ENCODE measurements at places on chromosomes 12 and 14.
A peak's percentile ranks its signal among the peaks of the same experiment; 100 is the strongest.

DNA sequence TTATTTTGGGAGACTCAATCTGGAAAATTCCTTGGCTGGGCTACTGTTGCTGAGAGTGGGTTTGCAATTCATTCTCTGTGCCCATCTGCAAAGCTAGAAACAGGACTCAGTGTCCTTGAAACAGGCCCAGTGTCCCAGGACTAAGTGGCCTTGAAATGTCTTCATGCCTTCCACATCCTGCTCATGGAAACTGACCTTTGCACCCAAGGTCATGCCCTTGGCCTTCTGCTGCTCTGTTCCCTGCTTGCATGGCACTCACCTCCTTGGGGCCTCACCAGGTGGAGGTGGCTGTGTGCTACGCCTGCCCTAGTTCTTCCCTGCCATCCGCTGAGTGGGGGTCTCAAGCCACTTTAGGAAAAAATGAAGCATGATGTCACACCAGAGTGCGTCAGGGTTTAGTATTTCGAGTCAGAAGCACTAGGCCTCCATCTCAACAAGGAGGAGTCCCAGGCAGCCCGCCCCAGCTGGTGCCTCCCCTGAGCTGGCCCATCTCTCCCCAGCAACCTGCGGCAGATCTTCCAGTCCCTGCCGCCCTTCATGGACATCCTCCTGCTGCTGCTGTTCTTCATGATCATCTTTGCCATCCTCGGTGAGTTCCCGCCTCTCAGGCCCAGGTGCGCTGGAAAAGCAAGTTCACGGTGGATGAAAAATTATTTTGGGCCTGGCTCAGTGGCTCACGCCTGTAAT, 48.1 kb downstream of the TPCN1 start:
- DNase-seq: no peak

GRCh38 chr12:27434673-27435565, 11.6 kb upstream of the SMCO2 start:
- no peak for DNase-seq

DNA sequence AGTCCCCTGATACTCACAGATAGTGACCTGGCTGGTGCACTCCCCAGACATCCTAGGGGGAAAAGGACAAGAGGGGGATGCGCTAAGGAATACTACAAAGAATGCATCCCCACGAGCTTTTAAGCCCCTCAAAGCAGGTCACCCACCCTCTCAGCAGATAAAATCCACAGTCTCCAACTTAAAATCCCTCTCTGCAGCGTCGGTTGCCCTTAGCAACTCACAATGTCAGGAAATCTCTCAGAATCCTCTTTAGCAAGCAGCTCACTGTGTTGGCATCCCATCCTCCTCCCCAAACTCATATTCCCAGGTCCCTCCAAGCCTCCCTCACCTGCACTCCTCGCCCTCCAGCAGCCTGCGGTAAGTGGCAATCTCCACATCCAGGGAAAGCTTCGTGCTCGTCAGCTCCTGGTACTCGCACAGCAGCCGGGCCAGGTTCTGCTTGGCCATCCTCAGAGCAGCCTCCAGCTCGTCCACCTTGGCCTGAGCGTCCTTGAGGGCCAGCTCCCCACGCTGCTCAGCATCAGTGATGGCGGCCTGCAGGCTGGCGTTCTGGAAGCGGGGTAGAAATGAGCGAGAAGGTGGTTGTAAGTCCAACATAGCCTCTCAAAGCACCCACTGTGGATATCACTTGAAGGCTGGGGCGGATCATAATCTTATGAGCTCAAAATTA, 5.5 kb upstream of the KRT79 start:
- no peak for DNase-seq

DNA sequence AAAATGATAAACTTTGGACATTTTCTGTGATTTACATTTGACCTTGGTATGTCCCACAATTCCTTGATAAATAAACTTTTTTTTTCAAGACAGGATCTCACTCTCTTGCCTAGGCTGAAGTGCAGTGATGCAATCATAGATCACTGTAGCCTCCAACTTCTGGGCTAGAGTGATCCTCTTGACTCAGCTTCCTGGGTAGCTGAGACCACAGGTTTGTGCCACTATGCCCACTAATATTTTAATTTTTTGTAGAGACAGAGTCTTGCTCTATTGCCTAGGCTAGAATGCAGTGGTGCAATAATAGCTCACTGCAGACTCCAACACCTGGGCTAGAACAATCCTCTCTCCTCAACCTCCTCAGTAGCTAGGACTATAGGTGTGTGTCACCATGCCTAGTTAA, 79.1 kb upstream of the PTGDR start:
- no peak for DNase-seq

- no peak for DNase-seq
These were observed 171.2 kb downstream of the CALM1 start for GRCh38 chr14:90567991-90568390.

GRCh38 chr12:74539765-74540526, 2.3 kb downstream of the ATXN7L3B start:
- DNase-seq: no peak

GRCh38 chr12:45601390-45601789, 128.1 kb upstream of the ARID2 start:
- no peak for DNase-seq

GRCh38 chr14:94836849-94837248, 66.9 kb upstream of the GSC start:
- no peak for DNase-seq

DNA sequence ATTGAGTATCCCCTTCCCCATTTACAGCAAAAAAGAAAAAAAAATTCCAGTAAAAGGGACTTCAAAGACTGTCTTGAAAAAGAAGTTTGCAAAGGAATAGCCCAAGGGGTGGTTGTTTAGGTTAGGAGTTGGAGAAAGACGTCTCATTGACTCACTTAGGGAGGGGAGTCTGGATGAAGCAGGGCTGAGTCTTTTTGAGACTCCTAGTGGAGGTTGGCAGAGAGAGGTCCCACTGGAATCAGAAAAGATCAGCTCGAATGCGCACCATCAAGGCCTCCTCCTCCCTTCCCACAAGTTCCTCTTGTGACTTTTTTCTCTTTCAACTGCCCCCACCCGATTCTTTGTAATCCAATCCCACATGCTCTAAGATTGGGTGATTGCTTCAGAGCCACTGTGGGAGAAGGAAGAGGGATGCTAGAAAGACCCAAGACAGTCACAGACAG, 1.9 kb downstream of the ARHGEF40 start:
- DNase-seq: no peak

DNA sequence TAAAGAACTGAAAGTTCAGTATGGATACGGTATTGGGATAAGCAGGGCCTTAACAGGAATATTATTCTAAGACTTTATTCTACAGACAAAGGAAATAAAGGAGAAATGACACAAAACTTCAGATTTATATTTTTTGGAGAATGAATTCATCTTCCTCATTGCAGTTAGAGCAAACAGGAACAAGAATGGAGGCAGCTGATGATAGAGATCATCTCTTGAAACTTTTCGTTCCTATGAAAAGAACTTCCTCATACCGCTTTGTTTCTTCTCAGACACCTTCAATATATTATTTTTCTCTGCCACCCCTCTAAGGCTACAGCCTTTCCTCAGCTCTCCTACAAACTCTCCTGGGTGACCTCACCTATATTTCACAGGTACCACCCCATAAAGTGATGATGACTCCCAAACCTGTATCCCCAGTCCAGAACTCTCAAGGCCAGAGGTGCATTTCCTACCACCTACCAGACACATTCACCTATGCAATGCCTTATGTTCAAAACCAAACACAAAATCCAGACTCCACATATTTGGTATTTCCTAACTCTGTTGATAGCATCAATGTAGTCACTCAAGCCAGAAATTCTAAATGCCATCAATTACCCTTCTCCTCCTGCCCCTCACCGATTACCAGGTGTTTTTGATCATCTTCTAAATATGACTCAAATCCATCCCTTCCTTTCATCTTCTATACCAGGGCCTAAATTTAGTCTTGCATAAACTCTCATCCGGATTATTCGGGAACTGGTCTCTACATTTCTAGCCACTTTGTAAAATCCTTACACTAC, 7.4 kb downstream of the MAP4K5 start:
- DNase-seq: no peak

- no peak for DNase-seq
These were observed 135.9 kb downstream of the KTN1 start for GRCh38 chr14:55715889-55716288.

DNA sequence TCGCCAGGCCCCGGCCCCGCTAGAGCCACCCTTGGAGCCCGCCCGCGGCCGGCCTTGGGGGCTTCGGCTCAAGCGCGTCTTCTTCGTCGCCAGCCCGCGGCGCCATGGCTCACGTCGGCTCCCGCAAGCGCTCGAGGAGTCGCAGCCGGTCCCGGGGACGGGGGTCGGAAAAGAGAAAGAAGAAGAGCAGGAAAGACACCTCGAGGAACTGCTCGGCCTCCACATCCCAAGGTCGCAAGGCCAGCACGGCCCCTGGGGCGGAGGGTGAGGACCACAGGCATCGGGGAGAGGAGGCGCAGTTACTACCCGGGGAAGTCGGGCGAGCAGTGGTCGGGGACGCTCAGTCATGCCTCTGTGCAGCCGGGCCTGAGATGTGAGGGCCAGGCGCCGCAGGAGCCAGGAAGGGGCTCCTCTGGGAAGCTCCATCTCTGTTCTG, 573 bp downstream of the ARL6IP4 start:
- DNase-seq: no peak

GRCh38 chr14:73311708-73312030, 74.4 kb downstream of the PAPLN start:
- no peak for DNase-seq

DNA sequence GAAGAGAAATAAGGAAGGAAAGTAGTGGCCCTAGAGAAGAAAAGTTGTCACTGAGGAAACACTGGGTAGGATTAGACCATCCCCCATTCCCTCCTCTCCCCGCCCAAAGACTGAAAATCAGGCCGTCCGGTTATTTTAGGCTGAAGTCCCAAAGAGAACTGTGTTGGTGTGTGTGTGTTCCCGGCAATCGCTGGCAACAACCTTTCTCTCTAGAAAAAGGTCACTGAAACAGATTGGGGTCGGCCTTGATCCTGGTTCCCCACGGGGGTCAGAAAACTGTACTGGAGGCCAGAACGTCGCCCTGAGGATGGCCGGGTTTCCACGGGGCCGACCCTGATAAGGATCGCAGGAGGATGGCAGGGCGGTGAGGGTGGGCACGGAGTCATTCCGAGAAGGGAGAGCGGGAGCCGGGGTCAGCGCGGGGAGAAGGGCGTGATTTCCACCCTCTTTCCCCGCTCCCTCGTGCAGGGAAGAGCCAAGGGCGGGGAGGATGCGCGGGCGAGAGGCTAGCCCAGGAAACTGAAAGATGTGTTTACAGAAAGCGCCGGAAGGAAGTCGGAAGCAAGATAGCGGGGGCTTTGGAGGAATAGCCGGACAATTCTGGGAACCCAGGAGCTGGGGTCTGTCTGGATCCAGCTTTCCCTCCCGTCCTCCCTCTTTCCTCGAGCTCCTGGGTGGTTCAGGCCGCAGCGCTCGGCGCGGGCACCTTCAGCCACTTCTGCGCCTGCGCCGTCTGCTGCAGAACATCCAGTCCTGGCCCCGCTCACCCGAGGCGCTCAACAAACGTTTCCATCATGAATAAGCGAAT, 25.3 kb upstream of the SPTLC2 start:
- DNase-seq: no peak

GRCh38 chr12:2944401-2945047, 14.7 kb upstream of the TEAD4 start:
- peak; percentile 49 for DNase-seq

DNA sequence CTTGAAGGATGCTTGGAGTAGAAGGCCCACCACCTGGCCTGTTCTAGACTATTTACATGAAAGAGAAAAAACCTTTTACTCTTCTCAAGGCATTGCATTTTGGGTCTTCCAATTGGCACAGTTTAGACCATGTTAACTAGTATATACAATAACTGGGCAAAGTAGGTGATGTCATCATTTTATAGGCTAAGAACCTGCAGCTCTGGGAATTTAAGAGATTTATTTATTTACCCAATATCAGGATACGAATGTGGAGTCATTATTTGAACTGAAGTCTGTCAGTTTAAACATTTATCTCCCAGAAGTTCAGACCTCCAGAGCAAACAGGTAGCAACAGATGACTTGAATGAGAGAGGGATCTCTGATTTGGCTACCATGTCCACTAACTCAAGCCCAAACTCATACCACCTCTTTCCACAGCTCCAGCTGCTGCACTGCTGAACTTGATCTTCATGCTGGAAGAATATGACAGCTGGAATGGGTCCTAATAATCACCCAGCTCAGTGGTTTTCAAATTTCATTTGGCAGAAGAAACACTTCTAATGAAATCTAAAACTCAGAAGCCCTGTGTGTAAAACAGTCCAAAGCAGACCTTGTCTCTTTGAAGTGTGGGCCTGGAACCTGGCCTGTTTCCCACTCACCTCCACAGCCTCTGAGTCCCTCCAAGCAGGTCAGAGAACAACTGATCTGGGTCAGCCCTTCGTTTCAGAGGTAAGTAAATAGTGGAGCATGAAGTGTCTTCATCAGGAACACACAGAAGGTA, 179.2 kb downstream of the EMP1 start:
- no peak for DNase-seq

- DNase-seq: no peak
These were observed 9.4 kb downstream of the CCND2 start for GRCh38 chr12:4282892-4283511.

DNA sequence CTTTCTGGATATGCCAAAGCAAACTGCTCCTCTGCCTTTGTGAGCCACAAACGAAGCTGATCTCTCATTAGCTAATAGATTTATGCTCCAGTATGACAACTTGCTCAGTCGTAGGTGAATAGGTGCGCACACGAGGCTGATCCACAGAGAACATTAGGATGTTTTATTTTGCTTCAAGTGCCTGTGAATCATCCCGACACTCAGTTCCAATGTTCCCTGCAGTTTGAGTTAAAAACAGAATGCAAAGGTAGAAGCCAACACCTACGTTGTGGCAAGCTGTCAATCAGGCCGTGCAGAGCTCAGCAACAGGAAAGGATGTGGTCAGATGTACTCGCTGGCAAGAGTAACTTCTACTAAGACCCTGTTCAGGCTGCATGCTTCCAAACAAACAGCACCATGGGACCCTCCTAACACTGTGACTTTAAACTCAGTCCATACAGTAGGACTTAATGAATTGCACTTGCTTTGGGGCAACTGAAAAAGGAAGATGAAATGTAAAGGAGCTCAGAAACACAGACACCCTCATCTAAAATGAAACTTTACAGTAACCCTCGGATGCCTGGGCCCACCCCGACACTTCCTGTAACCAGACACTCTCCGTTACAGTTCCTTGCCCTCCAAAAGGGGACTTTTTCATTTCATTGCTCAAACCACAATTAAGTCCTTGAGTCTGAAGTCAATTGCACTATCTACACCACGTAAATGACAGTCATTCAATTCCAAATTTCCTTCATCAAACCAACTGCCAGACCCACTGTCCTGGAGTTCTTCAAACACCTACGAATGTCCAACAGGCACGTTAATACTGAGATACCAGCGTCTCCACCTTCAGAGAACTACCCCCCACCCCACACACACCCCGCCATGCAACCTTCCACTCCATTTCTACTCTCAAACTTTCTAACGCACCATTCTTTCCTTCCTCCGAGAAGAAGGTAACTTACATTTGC, 1.6 kb downstream of the CCDC88C start:
- DNase-seq: no peak

All from neuronal stem cell (in vitro differentiated cells).